ENCODE measurements at places on chromosomes 4 and X. TPM values are rescaled to one million over a fixed set of nuclear protein-coding genes. Genes with fewer than 3 reads are reported as not detected.

The ZRSR2 gene
- total RNA-seq: 20.1 TPM

The NXT2 gene
- total RNA-seq: 10.0 TPM

The UBE2A gene
- 81.2 TPM for total RNA-seq

The HSFX2 gene
- 0.23 TPM for total RNA-seq

The IQCM gene
- not detected for total RNA-seq

The SMPX gene
- total RNA-seq: not detected

The USP17L17 gene
- not detected for total RNA-seq

The RBM3 gene
- total RNA-seq: 183 TPM

The CSAG2 gene
- 0.47 TPM for total RNA-seq

DNA sequence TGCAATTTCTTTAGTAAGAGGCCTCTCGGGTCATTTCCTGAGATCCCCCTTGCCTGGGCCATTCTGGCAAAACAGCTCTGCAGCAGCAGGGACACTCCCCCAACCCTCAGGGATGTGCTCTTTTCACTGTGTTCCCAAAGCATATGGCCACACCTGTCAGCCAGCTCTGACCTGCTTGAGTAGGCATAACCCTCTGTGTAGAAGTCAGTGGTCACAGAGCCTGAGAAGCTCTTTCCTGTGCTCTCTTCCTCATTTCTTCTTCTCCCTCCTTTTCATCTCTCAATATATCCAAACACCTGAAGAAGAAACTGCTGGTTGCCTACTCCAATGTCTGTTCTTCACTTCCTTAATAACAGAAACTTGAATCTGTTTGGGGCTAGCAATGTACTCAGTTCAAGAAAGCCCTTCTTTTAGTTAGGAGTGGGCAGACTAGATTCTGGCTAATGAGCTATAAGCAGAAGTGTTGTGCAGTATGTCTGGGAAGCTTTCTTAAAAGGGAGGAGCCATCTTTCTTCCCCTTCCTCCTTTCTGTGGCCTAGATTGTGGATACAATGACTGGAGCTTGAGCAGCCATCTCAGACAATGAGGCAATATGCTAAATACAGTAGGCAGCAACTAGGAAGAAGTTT lies 73.3 kb downstream of the PRPS1 start:
- DNase-seq: no peak
- H3K4me3 ChIP-seq: no peak overlapping the region
- peaks cover 8% of the 10 kb centered on the region for H3K4me1 ChIP-seq
- no peaks in the 10 kb centered on the region for H3K36me3 ChIP-seq

- H3K27ac ChIP-seq: no peak overlapping the region
- H3K36me3 ChIP-seq: no peaks in the 10 kb centered on the region
- no peak for DNase-seq
- H3K4me1 ChIP-seq: no peaks in the 10 kb centered on the region
Observed at GRCh38 chrX:12480956-12481355, 310.3 kb upstream of the PRPS2 start.

DNA sequence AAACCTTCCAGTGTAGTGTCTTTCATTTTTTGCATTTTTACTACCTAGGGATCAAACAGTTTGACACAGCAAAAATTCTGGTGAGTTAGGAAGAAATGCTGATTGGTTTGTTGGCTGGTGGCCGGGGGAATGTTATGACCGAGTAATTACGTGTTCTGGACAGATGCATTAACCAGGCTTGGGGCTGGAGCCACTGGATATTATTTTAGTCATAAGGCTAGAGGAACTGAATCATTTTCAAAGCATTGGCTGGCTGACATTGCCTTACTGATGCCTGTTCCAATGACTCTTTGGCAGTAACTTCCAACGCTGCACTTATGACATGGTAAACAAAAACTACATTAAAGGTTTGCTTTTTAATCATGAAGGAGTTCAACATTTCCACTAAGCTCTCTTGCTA lies 84.6 kb downstream of the FBXO8 start:
- H3K4me1 ChIP-seq: no peaks in the 10 kb centered on the region
- no peak for DNase-seq
- no peak overlapping the region for H3K27ac ChIP-seq
- H3K4me3 ChIP-seq: no peak overlapping the region

DNA sequence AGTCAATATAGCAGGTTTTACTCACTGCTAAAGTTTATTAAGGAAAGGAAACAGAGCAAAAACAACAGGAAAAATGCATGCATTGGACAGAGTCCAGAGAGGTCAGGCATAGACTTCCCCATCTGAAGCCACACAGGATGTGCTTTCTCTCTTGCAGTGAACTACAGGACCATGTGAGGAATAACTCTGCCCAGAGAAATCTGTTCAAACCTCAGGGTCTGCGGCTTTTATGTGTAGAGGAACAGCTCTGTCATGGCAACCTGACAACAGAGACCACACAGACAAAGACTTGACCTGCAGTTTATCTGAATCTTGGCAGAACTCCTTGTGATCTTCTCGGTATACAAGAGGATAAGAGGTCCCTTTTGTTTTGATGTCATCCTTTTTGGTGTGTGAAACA lies 46.3 kb upstream of the LONRF3 start:
- no peaks in the 10 kb centered on the region for H3K27me3 ChIP-seq
- no peak overlapping the region for H3K4me3 ChIP-seq
- H3K36me3 ChIP-seq: no peaks in the 10 kb centered on the region
- no peaks in the 10 kb centered on the region for H3K4me1 ChIP-seq

DNA sequence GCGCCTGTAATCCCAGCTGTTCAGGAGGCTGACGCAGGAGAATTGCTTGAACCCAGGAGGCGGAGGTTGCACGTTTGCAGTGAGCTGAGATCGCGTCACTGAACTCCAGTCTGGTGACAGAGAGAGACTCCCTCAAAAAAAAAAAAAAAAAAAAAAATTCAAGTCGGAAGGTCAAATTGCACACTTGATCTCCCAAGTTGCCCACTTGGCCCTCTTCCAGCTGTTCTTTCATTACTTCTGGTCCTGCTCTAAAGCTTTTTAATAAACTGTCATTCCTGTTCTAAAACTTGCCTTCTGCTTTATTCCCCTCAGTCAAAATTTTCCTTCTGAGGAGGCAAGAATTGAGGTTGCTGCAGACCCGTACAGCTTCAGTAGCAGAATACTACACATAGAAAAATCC lies 2358.0 kb downstream of the ARAP2 start:
- H3K36me3 ChIP-seq: no peaks in the 10 kb centered on the region
- DNase-seq: no peak
- no peak overlapping the region for H3K4me3 ChIP-seq
- H3K27me3 ChIP-seq: no peaks in the 10 kb centered on the region
- H3K4me1 ChIP-seq: no peaks in the 10 kb centered on the region

- DNase-seq: no peak
- no peak overlapping the region for H3K27ac ChIP-seq
- H3K36me3 ChIP-seq: peaks cover 48% of the 10 kb centered on the region
Observed at GRCh38 chr4:128983771-128984485, 109.4 kb downstream of the SCLT1 start.

DNA sequence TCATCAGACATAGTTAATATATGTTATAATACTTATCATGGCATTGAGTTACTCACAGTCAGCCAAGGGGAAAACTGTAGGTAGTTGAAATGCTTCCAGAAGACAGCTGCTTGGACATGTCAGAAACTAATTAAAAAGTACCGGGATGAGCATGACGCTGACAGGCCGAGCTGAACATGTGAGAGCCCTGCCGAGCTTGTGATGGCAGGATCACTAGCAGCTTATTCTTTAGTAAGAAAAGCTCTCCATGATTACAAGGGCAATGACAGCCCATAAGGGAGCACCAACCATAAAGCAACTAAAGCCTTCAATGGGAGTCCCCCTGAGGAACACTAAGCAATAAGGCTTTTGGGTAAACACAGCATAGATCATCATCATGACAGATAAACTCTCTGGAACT lies 435.6 kb downstream of the TLL1 start:
- no peaks in the 10 kb centered on the region for H3K4me1 ChIP-seq
- no peaks in the 10 kb centered on the region for H3K36me3 ChIP-seq
- no peaks in the 10 kb centered on the region for H3K27me3 ChIP-seq
- H3K4me3 ChIP-seq: no peak overlapping the region

DNA sequence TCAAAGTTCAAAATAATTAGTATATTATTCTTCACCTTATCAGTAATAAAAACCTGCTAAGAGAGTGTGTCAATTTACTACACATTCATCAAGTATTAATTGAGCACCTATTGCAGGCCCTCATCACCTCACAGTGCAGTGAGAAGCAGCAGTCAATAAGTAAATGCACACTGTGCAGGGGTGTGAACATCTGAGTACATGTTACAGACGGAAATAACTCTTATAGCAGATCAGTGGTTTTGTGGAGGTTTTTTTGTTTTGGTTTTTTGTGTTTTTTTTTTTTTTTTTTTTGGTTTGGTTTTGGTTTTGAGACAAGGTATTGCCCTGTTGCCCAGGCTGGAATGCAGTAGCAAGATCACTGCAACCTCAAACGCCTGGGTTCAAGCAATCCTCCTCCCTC lies 20.3 kb downstream of the KLF3 start:
- peaks cover 25% of the 10 kb centered on the region for H3K4me1 ChIP-seq
- peaks cover 2% of the 10 kb centered on the region for H3K27me3 ChIP-seq
- no peak overlapping the region for H3K4me3 ChIP-seq
- peaks cover 7% of the 10 kb centered on the region for H3K36me3 ChIP-seq
- no peak for DNase-seq

- H3K27me3 ChIP-seq: no peaks in the 10 kb centered on the region
- H3K4me1 ChIP-seq: no peaks in the 10 kb centered on the region
- H3K4me3 ChIP-seq: no peak overlapping the region
Observed at GRCh38 chrX:97074400-97074799, 190.7 kb downstream of the RPA4 start.

- no peak for DNase-seq
- H3K27ac ChIP-seq: no peak overlapping the region
- no peak overlapping the region for H3K4me3 ChIP-seq
- no peaks in the 10 kb centered on the region for H3K4me1 ChIP-seq
Observed at GRCh38 chr4:54620773-54621172, 37.0 kb upstream of the KIT start.

GRCh38 chrX:101478366-101478765 lies 6.9 kb upstream of the ARMCX4 start:
- no peak overlapping the region for H3K27ac ChIP-seq
- no peak for DNase-seq
- H3K4me1 ChIP-seq: no peaks in the 10 kb centered on the region
- no peaks in the 10 kb centered on the region for H3K27me3 ChIP-seq
- H3K36me3 ChIP-seq: no peaks in the 10 kb centered on the region
- H3K4me3 ChIP-seq: no peak overlapping the region

DNA sequence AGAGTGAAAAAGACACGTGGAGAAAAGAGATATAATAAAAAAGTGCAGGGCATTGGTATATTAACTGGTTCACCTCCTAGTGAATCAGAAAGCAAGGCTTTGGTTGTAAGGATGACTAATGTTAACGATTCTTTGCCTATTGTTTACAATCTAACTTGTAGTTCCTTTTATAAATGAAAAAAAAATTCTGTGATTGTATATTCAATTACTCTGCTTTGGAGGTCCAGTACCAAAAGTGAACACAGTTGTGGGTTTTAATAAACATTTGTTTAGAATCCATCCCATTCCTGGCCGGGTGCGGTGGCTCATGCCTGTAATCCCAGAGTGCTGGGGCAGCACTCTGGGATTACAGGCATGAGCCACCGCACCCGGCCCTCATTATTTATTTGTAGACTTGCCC lies 36.9 kb upstream of the PRSS12 start:
- H3K4me1 ChIP-seq: no peaks in the 10 kb centered on the region
- DNase-seq: no peak
- H3K27ac ChIP-seq: no peak overlapping the region
- H3K27me3 ChIP-seq: peaks cover 2% of the 10 kb centered on the region

- H3K36me3 ChIP-seq: no peaks in the 10 kb centered on the region
- peak overlapping the region; percentile 81 for H3K4me3 ChIP-seq
- H3K27ac ChIP-seq: peak overlapping the region; percentile 82
- DNase-seq: peak; percentile 86
- H3K4me1 ChIP-seq: peaks cover 30% of the 10 kb centered on the region
Observed at GRCh38 chrX:53441531-53442321, 7.6 kb upstream of the HSD17B10 start.

DNA sequence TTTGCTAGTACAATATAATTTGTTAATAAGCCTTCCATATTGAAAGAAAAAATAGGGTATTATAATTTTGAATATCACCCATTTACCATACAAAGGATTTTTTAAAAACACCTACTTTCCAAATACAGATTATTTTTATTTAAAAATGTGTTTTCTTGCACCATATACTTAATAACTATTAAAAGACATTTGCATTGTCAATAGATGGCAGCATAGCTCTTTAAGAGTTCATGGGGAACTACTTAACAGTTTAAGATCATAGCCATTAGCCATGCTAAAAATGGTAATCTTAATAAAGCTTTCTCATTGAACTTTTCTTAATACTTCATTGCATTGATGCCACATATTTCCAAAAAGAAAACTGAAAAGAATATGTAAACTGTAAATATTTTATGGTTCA lies 1995.9 kb downstream of the C4orf33 start:
- H3K27me3 ChIP-seq: no peaks in the 10 kb centered on the region
- H3K4me3 ChIP-seq: no peak overlapping the region
- H3K36me3 ChIP-seq: no peaks in the 10 kb centered on the region
- no peak overlapping the region for H3K27ac ChIP-seq
- no peaks in the 10 kb centered on the region for H3K4me1 ChIP-seq

GRCh38 chr4:56665781-56666180 lies 15.3 kb downstream of the HOPX start:
- H3K4me1 ChIP-seq: no peaks in the 10 kb centered on the region
- no peak overlapping the region for H3K27ac ChIP-seq
- no peak overlapping the region for H3K4me3 ChIP-seq
- no peak for DNase-seq

All from activated CD8-positive, alpha-beta memory T cell treated with anti-CD3 and anti-CD28 coated beads, Interleukin-2, amount 10 ng/mL, durations not matched to agents 7 days and 5 days (primary cell).